Right ventricle myocardium superior (tissue), 1 donor: ENCODE measurements at places on chromosomes 4 and X.

DNA sequence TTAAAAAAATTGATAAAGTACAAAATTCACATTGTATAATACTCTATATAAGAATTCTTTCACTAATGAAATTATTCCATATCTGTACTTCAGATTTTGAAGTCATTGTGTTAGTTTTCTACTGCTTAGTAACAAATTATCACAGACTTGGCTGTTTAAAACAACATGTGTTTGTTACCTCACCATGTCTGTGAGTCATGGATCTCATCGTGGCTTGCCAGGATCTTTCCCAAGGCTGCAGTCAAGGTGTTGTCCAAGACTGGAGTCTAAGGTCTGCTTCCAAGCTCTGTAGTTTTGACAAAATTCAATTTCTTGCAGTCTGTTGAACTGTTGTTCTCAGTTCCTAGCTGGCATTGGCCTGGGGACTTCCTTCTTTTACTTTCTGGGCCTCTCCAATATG lies 1286.9 kb downstream of the ADGRL3 start:
- no peak for DNase-seq

GRCh38 chr4:187103351-187103750 lies 379.7 kb upstream of the FAT1 start:
- no peak for DNase-seq

DNA sequence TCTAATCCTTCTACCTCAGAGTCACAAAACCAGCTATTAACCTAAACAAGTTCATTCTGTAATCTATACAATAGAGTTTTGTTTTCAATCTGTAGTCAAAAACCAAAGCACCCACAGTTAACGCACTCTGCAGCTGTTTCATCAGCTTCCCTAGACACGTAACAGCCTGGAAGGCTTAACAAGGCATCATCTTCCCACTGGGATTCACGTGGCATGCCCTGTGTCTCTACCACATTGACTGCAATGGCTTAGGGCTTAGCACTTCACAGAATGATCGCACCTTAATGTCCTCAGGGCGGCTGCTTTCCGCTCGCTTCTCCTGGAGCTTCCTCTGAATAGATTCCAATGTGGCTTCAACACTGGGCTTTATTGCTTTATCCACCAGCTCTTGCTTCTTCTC lies 49.7 kb upstream of the NAP1L5 start:
- no peak for DNase-seq

DNA sequence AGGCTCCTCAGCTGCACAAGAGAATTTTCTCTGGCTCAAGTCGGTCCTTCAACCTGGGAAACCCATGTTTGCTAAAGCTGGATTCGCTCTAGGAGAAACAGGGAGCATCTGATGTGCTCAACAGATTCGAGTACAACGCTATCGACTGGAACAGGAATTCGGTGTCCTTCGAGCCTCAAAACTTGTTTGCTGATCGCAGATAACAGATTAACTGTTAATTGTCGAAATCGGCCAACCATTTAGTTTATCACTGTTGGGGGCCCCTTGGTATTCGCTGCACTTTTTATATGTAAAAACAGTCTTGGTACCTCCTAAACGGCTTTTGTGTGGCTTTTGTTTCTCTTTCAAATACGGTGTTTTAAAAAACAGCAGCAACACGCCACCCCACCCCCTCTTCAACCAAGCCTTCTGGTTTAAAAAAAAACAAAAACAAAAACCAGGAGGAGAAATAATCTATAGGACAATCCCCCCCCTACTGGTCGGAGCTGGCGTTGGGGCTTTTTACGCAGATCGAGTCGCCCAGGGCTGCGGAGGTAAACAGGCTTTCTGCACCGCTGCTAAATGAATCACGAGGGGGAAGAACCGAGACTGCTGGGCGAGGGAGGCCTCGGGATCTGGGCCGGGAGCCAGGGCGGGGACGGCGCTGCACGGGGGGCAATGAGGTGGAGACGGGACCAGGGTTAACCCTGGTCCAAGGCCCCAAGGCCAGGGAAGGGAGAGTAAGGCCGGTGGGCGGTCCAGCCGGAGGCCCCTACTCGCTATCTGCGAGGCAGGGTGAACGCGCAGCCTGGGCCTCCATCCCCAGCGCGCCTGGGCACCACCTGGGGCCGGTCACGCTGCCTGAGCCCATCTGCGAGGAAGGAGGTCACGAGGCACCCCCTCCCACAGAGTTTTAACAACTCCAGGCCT lies 71.7 kb upstream of the BCOR start:
- DNase-seq: peak; percentile 68
